Stimulated activated CD8-positive, alpha-beta memory T cell treated with anti-CD3 and anti-CD28 coated beads, Interleukin-7, amount 100 ng/mL, for 4 hours (primary cell): ENCODE measurements at places on chromosomes 7 and 10.

DNA sequence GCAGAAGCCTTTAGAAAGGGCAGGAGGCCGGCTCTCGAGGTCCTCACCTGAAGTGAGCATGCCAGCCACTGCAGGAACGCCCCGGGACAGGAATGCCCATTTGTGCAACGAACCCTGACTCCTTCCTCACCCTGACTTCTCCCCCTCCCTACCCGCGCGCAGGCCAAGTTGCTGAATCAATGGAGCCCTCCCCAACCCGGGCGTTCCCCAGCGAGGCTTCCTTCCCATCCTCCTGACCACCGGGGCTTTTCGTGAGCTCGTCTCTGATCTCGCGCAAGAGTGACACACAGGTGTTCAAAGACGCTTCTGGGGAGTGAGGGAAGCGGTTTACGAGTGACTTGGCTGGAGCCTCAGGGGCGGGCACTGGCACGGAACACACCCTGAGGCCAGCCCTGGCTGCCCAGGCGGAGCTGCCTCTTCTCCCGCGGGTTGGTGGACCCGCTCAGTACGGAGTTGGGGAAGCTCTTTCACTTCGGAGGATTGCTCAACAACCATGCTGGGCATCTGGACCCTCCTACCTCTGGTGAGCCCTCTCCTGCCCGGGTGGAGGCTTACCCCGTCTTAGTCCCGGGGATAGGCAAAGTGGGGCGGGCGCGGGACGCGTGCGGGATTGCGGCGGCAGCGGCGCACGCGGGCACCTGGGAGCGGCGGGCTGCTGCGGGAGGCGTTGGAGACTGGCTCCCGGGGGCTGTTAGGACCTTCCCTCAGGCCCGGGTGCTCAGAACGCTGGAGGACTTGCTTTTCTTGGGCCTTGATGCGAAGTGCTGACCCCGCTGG lies at the start of gene FAS:
Gene FAS (plus strand): TSS at position 415 of the 777 bp plus-strand sequence. CDS start 79 bp downstream, at position 494.
- DNase-seq, result peak; percentile 77

GRCh38 chr7:101589976-101590662 lies 39.0 kb downstream of the MYL10 start:
- no peak for DNase-seq

GRCh38 chr7:64834989-64835388 lies 40.8 kb downstream of the ZNF138 start:
- no peak for DNase-seq

- DNase-seq, result no peak
These were observed 103.1 kb downstream of the ZNF467 start for GRCh38 chr7:149670288-149670687.

DNA sequence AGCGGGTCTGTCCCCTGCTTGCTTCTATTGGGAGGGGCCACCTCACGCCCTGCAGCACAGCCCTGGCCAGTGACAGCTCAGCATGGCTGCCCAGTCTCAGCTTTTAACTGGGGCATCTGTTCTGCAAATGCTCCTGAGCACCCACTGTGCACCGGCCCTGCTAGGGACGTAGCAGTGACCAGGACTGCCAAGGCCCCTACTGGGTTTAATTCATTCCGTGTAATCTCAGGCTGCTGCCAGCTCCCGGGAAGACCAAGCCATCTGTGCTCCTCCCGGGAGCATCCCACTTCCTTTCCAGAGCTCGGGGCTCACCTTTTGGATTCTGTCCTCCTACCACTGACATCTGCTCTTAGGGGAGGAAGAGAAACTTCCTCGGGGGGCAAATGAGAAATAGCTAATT lies 85.2 kb downstream of the ADARB2 start:
- DNase-seq, result no peak

GRCh38 chr10:3429676-3430075 lies 257.1 kb upstream of the PITRM1 start:
- no peak for DNase-seq

DNA sequence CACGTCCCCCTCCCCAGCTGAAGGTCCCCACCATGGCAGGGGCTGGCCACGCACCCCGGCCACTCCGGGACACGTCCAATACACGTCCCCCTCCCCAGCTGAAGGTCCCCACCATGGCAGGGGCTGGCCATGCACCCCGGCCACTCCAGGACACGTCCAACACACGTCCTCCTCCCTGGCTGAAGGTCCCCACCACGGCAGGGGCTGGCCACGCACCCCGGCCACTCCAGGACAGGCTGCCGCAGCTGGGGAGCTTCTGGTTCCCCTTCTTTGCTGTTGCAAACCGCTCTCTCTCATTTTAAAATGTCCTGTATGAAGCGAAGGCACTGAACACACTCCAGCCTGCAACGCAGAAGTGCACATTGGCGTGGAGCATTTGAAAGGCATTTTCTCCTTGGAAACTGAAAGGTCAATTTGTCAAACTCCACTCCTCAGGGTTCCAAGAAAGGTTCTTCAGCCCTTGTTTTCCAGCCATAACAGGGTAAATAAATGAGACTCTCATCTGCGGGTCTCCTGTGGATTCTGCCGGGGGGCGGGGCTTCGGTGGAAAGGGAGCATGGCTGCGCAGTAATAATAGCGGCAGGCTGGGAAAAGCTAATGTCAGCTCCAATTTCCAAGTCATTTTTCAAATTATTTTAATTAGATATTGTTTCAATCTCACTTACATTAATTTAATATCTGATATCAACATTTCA lies 580.3 kb downstream of the DNAJB6 start:
- no peak for DNase-seq

DNA sequence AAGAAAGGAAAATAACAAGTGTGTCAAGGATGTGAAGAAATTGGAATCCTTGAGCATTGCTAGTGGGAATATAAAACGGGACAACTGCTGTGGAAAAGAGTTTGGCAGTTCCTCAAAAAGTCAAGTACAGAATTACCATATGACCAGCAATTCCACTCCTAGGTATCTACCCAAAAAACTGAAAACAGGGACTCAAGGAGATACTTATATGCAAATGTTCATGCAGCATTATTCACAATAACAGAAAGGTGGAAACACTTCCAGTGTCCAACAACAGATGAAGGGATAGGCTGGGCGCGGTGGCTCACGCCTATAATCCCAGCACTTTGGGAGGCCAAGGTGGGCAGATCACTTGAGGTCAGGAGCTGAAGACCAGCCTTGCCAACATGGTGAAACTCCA lies 33.5 kb downstream of the HSPA12A start:
- no peak for DNase-seq

DNA sequence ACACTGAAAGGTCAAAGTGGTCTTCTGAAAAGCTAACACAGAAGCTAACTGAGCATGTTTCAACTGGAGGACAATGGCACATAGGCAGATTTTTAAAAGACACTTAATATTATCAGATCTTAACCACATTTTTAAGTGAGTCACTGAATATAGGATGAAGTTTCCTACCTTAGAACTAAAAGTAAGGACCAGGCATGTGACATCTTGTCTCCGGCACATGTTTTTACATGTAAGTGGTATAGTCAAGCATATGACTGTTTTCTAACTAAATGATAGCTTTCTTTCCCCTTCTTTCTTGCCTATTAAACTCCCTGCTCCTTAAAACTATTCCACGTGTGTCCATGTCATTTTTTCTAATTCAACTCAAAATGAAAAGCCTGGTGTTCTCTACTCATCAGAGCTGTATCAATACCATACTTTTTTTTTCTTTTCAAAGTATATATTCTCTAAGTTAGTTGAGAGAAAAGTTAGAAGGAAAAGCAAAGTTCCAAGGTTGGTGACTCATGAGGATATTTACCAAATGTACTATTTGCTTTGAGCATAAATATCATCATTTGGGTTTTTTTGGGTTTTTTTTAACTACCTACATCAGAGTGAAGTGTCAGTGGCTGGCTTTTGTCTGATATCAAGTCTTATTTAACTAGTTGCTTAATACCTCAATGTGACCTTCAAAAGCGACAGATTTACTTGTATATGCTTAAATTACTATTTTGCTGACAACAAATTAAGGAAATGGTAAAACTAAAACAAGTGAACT lies 127.5 kb downstream of the CRPPA start:
- no peak for DNase-seq

GRCh38 chr7:151666886-151667285 lies 147.2 kb upstream of the RHEB start:
- no peak for DNase-seq

DNA sequence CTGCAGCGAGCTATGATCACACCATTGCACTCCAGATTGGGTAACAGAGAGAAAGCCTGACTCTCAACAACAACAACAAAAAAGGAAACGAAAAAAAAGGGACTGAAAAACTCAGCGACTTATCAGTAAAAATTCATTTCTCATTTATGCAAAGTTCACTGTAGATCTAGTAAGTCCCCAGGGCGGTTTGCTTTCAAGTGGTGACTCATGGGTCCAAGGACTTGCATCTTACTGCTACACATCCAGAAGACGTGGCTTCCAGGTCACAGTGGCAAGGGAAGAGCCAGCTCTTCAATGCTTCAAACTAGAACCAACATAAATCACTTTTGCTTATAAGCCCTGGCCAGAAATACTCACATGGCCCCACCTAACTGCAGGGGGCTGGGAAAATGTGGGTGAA lies 178.3 kb upstream of the AUTS2 start:
- DNase-seq, result no peak

- DNase-seq, result no peak
These were observed 28.1 kb upstream of the PLXDC2 start for GRCh38 chr10:19788075-19788686.

DNA sequence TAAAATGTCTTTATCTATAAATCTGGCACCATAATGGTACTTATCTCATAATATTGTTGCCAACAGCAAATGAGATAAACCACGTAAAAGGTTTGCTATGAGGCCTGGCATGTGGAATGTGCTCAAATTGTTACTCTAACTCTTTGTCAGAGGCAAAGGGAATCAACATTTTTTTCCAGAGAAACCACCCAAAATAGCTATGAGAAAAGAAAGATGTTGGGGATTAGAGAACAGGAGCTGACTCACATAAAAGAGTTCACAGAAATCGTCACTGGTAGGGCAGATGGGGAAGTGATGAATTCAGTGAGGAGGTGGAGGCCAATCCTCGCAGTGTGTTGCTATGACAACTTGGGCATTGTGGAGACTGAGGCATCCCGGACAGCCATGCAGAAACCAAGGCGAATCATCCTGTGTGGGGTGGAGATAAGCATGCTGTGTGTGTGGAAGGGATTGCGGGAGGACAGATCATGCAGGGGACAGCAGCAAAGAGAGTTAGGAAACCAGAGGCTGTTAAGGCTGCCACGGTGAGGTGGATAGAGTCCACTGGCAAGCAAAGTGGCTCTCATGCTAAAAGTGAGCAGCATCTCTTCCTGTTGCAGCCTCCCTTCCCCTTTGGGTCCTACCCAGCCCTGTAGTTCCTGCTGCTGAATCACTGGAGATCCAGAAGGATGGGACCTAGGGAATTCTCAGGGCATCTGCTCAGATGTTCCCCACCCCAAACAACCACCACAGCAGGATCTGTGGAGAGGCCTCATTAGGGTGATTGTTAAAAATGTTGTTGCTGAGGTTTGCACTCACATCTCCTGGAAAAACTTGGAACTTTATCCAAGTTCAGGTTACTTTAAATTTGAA lies 103.9 kb downstream of the CUBN start:
- DNase-seq, result peak; percentile 70

- DNase-seq, result no peak
These were observed 121.1 kb upstream of the PDE1C start for GRCh38 chr7:32191305-32191704.
